ENCODE measurements at places on chromosomes 7 and 10. TPM values are rescaled to one million over a fixed set of nuclear protein-coding genes. Genes with fewer than 3 reads are reported as not detected.
A peak's percentile ranks its signal among the peaks of the same experiment; 100 is the strongest.

DNA sequence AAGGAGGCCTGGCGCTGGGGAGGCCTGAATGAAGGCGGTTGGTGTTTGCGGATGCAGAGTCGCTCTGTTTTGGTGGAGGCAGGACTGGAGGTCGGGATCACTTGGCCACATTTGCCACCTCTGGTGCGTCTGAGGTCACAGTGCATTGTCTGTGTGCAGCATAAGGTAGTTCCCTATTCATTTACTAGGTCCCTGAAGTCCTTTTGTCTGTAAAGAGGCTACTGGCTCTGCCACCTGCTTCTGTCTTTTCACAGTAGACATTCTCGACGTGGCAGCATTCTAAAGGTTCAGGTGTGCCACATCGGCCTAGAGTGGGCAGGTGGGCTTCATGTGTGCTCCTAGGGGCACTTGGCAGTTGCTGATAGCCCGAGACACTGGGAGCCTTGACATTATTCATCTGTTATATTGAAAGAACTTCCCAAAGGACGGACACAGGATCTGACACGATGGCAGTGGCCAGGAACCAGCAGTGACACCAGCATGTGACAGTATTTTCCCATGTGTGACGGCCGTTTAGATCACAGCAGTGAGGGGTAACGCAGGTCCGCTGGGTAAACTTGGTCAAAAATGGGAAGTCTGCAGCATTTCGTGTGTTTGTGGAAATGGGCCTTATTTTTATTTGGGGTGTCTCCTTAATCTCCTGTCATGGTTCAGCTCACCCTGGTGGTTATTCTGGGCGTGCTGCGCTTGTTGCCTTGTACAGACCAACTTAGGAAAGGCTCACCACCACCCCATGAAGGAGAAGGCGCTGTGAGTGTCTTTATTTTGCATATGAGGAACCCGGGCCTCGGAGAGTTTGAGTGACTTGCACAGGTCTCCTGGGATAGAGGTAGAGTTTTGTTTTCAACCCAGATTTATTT is 5.9 kb downstream of the MGMT start:
- DNase-seq = no peak

- no peak for DNase-seq
These were observed 577 bp upstream of the DDX21 start for GRCh38 chr10:68955355-68955831.

The ZPBP gene
- not detected for total RNA-seq

- DNase-seq = no peak
These were observed 90.2 kb upstream of the STEAP4 start for GRCh38 chr7:88396948-88397322.

GRCh38 chr7:121544726-121545125 is 148.6 kb upstream of the FAM3C start:
- peak; percentile 99 for DNase-seq

DNA sequence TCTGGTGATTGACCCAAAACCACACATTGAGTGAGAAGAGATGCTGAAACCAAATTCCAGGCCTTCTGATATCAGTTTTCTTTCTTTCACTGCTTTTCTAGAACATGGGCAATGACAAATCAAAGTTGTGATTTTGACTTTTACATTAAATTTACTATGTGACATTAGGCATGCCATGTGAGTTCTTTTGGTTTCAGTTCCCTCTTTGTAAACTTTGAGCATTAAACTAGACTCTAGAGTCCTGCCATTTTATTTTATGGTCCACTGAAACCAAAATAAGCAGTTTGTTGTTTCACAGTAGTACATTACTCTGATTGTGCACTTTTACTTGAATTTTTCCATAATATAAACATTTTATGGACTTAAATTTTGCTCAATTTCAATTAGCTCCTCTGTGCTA is 381.1 kb upstream of the SEMA3D start:
- no peak for DNase-seq

The BICC1 gene
- total RNA-seq = 1.3 TPM

DNA sequence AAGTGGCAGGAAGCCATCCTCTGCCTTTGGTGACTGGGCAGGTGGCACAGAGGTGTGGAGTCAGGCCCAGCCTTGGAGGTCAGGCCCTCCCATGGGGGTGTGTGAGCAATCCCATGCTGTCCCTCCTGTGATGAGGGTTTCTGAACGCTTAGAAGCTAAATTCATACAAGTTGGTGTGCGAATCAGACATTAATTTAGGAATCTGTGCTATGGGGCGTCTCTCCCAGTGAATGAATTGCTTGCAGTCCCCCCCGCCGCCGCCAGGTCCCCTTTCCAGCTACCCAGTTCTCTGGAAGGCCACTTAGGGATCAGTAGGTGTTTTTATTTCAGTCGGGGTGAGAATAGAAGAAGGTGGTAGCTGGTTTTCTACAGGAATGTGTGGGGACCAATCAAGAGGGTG is 37.5 kb downstream of the LRRC18 start:
- DNase-seq = no peak

DNA sequence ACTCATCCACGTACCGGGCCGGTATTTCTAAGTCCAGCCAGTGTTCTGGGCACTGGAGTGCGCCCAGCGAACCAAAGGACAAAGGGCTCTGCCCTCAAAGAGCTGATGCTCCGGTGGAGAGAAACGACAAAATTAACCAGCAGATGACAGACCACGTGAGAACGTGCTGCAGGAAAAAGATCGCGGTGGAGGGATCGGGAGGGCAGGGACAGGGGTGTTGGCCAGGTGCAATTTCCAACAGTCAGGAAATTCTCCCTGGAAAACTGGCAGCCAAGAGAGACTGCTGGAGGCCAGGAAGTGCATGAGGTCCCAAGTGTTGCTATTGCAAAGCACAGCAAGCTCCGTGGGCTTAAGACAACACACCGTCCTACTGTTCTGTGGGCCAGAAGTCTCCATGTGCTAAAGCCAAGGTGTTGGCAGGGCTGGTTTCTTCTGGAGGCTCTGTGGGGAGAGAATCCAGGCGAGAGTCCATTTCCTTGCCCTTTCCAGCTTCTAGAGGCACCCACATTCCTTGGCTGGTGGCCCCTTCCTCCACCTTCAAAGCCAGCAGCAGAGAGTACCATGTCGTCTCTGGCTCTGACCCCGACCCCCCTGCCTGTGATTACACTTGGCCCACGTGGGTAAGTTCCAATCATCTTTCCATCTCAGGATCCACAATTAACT is 21.3 kb upstream of the AMZ1 start:
- DNase-seq = no peak

The NPSR1 gene
- not detected for total RNA-seq

The GIMAP5 gene
- not detected for total RNA-seq

The TEX36 gene
- not detected for total RNA-seq

The LRGUK gene
- 0.67 TPM for total RNA-seq

The INA gene
- not detected for total RNA-seq

DNA sequence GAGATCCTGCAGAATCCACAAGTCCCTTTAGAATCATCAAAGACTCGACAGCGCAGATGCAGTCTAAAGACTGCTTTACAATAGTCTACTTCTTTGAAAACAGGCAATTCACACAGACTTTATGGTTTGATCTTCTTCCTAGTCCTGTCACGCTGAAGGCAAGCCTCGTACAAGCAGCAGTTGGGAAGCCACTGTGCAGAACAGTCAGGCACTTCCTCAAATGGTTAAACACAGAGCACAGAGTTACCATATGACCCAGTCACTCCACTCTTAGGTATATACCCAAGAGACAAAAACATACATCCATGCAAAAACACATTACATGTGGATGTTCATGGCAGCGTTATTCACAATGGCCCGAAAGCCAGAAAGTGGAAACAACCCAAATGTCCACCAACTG is 41.4 kb downstream of the LRRC20 start:
- DNase-seq = no peak

DNA sequence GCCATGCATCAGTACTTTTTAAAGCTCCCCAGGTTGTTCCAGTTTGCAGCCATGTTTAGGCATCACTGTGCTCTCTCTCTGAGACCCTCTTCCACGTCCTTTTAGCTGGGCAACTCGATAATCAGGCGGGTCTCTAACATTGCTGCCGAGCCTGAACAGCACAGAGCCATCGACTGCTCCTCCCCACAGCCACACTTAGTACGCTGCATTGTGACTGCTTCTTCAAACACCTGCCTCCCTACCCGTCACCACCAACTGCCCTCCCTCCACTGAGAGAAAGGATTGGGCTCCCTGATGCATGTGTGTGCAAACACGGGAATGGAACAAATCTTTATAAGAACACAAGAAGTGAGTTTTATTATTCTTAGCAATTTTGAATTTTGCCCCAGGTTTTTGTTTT is 11.4 kb upstream of the TACR2 start:
- no peak for DNase-seq

DNA sequence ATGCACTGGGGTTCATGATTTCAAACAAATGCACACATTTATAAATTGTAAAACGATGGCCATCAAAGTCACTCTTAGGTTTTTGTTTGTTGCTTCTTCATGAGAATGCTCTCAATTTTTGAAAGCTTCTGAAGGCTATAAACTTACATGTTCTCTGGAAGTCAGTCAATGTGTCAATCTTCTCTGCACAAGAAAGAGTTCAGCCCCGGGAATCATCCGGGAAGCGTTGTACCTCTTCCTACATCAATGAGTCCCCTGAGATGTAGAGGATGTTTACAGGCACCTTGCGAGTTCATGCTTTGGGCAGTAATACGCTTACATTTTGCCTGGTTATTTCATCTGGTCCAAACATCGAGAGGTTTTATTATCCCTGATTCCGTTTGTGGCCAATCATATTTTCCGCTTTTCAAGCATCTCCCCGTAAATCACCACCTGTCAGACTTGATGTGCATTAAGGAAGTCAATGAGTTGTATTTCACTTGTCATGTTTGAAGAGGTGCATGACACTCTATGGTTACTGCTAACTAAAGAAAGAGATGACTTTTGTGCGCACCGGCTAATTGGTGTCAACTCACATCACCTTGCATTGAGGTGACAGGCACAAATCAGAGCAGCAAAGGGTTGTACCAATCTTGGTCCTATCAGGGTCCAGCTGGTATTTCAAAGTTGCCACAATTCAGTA is 750.7 kb downstream of the SORCS3 start:
- no peak for DNase-seq

GRCh38 chr7:85234730-85235129 is 47.9 kb upstream of the SEMA3D start:
- DNase-seq = no peak
